ENCODE measurements at places on chromosomes 4 and X.

DNA sequence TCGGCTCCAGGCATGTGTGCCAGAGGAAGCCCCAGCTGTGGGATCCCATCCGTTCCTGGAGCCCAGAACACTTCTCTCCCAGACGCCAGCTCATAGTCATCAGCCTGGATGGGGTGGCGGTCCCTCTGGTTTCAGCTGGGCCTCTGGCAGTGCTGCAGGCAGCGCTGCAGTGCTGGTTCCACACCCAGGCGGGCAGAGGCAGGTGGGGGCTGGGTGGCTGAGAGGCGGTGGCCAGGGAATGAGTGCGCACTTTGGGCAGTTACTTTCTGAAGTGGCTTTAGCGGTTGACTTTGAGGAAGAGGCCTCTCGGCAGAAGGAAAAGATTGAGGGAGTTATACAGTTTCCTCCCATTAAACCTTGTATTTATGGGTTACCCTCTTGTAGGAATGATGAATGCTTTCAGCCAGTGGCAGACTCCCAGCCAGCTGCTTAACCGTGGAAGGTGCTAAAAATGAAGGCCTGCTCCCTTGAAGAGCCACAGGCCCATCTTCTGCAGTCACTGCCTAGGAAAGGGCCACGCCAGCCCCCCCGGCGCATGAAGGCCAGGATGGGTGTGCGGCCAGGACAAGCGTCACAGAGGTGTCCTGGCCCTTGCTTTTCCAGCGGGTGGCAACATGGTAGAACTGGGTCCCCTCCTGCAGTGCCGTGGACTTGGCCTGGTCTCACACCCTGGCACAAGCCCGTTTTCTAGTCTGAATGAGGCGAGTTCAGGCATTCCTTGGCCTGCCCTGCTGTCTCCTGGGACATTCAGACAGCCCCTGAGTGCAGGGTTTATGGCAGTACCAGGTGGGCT is 9.9 kb downstream of the TADA2B start:
- no peak for DNase-seq

DNA sequence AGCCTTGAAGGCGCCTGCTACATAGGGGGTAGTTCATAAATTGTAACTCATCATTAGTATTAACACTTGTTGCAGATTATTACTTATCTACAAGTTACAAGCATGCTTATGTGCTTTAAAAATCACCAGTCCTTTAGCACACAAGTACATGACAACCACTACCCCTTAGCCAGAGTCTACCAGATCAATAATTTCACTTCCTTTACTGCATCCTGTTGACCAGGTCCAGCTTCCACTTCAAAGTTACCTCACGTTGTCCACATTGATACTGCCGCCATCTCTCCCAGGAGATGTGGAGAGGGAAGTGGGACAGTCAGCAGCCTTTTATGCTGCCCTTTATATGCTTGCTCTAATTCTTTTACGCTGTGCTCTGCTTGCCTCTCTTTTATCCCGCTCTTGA is 231.3 kb upstream of the CXXC4 start:
- no peak for DNase-seq

DNA sequence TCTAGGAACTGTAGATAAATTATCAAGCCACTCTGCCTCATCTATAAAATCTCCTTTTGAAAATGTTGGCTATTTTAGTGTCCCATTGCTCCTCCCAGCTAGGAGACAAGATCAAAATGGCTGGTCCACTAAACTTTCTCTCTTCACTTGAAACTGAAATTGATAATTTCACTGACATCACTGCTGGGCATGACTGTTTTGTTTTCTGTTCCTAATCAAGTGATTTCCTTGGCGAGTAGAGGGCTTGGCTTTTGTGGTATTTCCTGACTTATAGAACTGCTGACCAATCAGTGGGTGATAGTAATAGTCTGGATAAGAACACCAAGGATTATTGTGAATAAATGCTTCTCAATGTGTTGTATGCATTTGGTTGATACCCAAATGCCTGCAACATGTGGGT is 2152.9 kb downstream of the ARAP2 start:
- no peak for DNase-seq

DNA sequence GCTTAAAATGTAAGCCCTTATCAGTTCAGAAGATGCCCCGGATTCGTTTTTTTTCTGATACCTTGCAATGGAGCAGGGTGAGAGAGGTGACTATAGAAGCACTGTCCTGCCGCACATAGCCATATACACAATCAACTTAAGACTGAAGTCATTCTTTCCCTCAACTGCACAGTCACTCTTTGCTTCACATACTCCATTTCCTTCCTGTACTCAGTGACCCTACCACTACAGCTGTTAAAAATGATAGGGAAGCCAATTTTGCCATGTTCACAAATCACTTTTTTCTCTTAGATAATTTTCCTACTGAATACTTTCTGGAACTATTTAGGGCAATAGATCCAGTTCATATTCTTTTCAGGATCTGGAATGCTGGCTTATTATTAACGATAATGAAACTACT is 300.0 kb downstream of the ANK2 start:
- DNase-seq: no peak

- DNase-seq: no peak
Observed at GRCh38 chrX:88908056-88908455, 161.0 kb downstream of the CPXCR1 start.

DNA sequence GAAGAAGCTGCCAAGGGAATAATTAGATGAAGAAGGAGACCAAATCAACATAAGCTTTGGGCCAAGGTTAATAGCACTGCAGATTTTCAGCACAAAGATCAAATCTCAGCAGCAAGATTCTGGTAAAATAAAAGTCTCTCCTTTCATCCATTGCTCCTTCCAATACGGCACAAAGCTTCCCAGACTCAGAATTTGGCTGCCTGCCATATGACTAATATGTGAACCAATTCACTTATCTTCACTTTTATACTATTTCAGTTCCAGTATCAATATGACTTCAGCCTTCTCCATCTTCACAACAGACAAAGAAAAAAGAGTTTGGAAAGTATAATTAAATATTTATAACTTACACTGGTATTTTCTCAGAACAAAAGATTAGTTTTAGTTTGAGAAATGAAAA is 978.3 kb upstream of the GRID2 start:
- no peak for DNase-seq

- DNase-seq: no peak
Observed at GRCh38 chr4:61094854-61095598, 105.1 kb upstream of the ADGRL3 start.

- DNase-seq: no peak
Observed at GRCh38 chrX:87017210-87017609, 500.4 kb upstream of the KLHL4 start.

DNA sequence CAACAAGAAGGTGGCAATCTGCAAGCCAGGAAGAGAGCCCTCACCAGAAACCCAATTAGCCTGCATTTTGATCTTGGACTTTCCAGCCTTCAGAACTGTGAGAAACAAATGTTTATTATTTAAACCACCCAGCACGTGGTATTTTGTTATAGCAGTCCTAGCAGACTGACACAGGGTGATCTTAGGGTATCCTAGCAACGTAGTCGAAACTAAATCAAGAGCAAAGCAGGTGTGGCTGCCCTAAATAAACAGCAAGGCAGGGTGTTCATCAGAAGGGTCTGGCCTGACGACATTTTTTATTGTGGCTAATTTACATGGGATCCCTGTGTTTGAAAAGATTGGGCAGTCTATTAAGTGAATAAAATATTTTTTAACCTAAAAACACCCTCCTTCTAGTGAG is 198.8 kb downstream of the VEGFC start:
- no peak for DNase-seq

- DNase-seq: no peak
Observed at GRCh38 chrX:86021652-86022289, 25.6 kb downstream of the CHM start.

- DNase-seq: no peak
Observed at GRCh38 chr4:15809466-15809865, 31.3 kb downstream of the CD38 start.

- no peak for DNase-seq
Observed at GRCh38 chrX:21838937-21839333, 482 bp upstream of the MBTPS2 start.

DNA sequence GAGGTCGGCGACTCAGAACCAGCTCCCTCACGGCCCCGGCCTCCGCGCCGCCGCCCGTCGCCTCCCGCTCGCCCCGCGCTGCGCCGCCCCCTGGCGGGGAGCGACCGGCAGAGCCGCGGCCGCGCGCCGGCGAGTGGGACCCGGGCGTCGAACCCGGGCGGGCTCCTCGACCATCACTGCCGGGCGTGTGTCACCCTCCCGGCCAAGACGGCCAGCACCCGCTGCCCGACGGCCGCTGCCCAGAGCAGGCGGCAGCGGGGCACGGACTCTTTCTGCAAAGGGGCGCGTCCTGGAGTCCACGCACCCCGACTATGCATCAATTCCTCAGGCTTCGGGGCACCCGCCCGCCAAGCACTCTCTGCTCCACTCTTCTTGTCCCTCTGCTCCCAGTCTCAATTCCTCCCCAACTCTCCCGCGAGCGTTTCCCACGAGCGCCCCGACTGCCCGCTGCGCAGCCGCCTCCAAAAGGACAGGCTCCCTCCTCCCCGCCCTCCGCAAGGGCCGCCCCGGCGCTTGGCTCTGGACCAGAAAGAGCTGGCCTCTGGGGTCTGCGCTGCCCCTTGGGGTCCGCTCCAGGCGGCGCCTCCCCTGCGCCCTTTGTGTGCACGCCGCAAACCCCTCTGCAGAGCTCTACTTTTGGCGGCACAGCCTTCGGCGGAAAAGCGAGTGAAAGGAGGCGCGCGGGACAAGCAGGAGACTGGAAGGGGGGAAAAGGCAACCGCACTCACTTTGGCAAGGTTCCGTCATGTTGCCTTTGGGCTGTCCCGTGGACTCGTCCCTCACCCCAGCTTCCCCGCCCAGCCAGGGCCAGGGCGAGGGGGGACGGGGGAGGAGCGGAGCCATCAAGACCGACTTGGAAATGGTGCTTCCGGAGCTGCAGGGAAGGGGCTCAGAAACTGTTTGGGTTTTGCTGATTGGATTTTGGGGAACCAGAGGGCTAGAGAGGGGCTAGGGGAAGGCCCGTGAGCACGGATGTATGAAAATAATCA is 1.0 kb downstream of the PDE5A start:
- peak; percentile 38 for DNase-seq

- DNase-seq: no peak
Observed at GRCh38 chr4:153409924-153410501, 56.1 kb upstream of the TMEM131L start.

GRCh38 chr4:3518511-3518880 is 13.7 kb downstream of the LRPAP1 start:
- no peak for DNase-seq

- DNase-seq: no peak
Observed at GRCh38 chr4:3642806-3643517, 110.7 kb upstream of the LRPAP1 start.

- DNase-seq: no peak
Observed at GRCh38 chr4:160142579-160142978, 1039.7 kb downstream of the RAPGEF2 start.

DNA sequence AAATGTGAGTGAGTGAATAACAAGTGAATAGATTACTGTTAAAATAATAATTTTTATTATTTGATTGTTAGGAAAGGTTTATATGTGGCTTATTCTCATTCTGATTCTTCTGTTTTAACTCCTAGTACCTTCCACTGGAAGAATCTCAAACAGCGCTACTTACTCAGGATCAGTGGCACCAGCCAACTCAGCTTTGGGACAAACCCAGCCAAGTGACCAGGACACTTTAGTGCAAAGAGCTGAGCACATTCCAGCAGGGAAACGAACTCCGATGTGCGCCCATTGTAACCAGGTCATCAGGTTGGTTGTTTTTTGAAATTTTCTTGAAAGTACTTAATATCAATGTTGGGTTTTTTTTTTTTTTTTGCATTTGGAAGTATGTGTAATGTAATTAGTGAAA is 117.6 kb upstream of the BMPR1B start:
- DNase-seq: no peak

GRCh38 chrX:121987163-121987562 is 939.8 kb downstream of the GLUD2 start:
- DNase-seq: no peak

- no peak for DNase-seq
Observed at GRCh38 chr4:172480471-172480870, 667.3 kb downstream of the GALNTL6 start.

GRCh38 chr4:118767109-118767508 is 68.8 kb downstream of the SEC24D start:
- DNase-seq: no peak

DNA sequence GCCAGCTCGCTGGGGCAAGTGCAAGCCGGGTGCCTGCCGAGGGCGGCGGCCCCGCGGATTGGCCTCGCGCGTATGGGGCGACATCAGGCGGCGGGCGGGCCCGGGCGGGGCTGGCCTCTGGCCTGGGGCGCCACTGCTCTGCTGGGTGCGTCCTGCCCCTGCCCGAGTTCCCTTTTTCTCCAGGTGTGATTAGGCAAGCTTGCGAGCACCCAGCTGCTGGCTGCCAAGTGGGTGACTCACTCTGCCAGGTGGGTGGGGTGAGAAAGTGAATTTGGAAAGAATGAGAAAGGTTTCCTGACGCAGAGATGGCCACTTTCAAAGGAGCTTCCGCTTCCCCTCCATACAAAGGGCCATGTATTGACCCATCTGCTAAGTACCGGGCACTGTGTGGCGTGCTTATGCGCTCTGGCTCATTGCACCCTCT is 32.5 kb downstream of the FGFBP1 start:
- no peak for DNase-seq

GRCh38 chr4:82491251-82491960 is 61.0 kb downstream of the ENOPH1 start:
- DNase-seq: no peak

GRCh38 chr4:7179158-7179557 is 13.2 kb upstream of the SORCS2 start:
- DNase-seq: no peak

DNA sequence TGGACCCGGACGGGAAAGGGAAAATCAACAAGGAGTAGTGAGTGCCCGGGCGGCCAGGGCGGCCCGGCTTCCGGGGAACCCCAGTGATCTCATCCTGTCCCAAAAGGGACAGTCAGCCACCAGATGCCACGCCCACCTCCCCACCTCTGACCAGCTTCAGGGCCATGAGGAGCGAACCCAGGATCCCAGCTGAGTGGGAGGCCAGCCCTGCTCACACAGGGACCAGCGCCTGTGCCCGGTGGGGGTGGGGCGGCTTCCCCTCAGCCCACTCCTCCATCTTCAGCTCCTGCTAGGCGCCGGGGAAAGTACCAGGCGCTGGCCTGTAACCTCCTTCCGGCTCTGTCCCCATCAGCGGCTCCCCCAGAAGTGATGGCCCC is 6.2 kb downstream of the MYL5 start:
- no peak for DNase-seq

DNA sequence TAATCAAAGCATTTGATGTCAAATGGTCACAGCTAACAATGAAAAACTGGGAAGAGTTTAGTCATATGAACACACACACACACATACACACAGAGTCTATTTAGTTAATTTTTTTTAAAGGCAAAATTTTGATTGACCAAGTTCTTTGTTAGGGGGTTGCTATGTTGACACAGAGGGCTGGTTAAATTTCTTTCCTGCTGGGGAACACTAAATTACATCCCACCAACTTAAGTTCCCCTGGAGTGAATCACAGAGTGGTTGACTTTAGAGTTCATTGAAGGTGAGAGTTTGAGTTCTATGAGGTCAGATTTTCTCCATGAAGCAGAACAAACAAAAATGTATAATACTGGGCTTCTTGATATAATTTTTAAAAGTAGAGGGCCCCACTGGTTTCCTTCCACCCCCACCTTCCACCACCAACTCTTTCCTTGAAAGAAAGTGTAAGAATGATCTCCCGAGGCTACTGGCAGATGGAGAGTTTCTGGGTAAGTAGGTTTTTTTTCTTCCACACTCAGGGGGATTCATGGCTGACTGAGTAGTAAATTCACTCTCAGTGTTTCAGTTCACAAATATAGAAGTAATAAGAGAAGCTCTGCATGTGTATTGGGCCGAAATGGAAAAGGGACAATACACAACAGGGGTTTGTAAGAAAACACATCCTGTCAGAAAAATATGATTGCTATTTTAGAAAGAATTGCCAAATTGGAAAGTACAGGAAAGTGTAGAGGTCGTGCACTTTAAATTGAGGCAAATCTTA is 917.0 kb upstream of the LCORL start:
- no peak for DNase-seq

GRCh38 chrX:117407449-117408150 is 709.0 kb downstream of the KLHL13 start:
- no peak for DNase-seq

All from T-helper 1 cell (primary cell).